ENCODE measurements at places on chromosomes 2 and 18.

DNA sequence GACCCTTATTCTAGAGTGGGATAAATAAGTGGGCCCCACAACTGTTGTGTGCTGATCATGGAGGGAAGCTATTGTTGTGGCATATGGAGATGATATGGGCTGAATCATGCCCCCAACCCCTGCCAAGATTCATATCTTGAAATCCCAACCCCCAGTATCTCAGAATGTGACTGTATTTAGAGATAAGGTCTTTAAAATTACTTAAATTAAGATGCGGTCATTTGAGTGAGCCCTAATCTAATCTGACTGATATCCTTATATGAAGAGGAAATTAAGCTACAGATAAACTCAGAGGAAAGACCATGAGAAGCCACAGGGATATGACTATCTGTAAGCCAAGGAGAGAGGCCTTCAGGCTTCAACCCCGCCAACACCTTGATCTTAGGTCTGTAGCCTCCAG lies 188.3 kb upstream of the RND3 start:
- DNase-seq, result no peak
- H3K4me1 ChIP-seq, result no peaks in the 10 kb centered on the region
- no peak overlapping the region for H3K4me3 ChIP-seq
- no peaks in the 10 kb centered on the region for H3K27me3 ChIP-seq

- H3K27ac ChIP-seq, result peak overlapping the region; percentile 95
- H3K36me3 ChIP-seq, result no peaks in the 10 kb centered on the region
- no peaks in the 10 kb centered on the region for H3K27me3 ChIP-seq
- peaks cover 17% of the 10 kb centered on the region for H3K4me1 ChIP-seq
- H3K4me3 ChIP-seq, result no peak overlapping the region
These were observed 19.4 kb downstream of the TEX44 start for GRCh38 chr2:231612109-231612455.

- H3K27ac ChIP-seq, result no peak overlapping the region
- no peak overlapping the region for H3K4me3 ChIP-seq
- peaks cover 5% of the 10 kb centered on the region for H3K27me3 ChIP-seq
- H3K4me1 ChIP-seq, result no peaks in the 10 kb centered on the region
These were observed 388.9 kb downstream of the SETBP1 start for GRCh38 chr18:45069546-45069945.

GRCh38 chr2:226660124-226660523 lies 139.5 kb downstream of the IRS1 start:
- H3K27me3 ChIP-seq, result peaks cover 11% of the 10 kb centered on the region
- H3K4me3 ChIP-seq, result no peak overlapping the region
- H3K4me1 ChIP-seq, result peaks cover 2% of the 10 kb centered on the region
- H3K27ac ChIP-seq, result peak overlapping the region; percentile 19

DNA sequence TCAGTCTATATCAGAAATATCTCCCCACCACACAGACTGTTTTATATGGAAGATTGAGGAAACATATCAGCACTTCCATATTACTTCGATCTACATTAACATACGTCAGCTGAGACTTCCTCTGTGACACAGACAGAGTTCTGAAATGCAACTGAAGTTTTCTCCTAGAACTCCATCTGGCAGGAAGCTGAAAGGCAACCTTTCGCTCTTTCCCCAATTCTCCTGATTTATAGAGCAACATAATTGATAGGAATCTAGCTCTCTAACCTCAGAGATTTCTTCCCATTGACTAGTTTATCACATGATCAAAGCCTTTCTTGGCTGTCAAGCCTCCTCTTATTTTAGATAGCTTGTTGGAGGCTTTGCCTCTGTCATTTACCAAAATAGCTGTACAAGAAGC lies 806.7 kb upstream of the CHAC2 start:
- DNase-seq, result no peak
- H3K4me3 ChIP-seq, result no peak overlapping the region
- H3K4me1 ChIP-seq, result peaks cover 3% of the 10 kb centered on the region
- no peak overlapping the region for H3K27ac ChIP-seq
- no peaks in the 10 kb centered on the region for H3K27me3 ChIP-seq

- H3K36me3 ChIP-seq, result no peaks in the 10 kb centered on the region
- H3K4me3 ChIP-seq, result no peak overlapping the region
- DNase-seq, result no peak
- no peak overlapping the region for H3K27ac ChIP-seq
- H3K27me3 ChIP-seq, result peaks cover 57% of the 10 kb centered on the region
These were observed 7.4 kb downstream of the SKOR2 start for GRCh38 chr18:47244086-47244485.

GRCh38 chr18:9563331-9563730 lies 51.0 kb downstream of the PPP4R1 start:
- DNase-seq, result no peak
- H3K27ac ChIP-seq, result no peak overlapping the region
- peaks cover 7% of the 10 kb centered on the region for H3K4me1 ChIP-seq
- no peak overlapping the region for H3K4me3 ChIP-seq
- H3K27me3 ChIP-seq, result no peaks in the 10 kb centered on the region

GRCh38 chr18:22466608-22467395 lies 49.1 kb upstream of the CTAGE1 start:
- no peak for DNase-seq
- H3K36me3 ChIP-seq, result no peaks in the 10 kb centered on the region
- no peaks in the 10 kb centered on the region for H3K4me1 ChIP-seq
- H3K27me3 ChIP-seq, result no peaks in the 10 kb centered on the region
- H3K27ac ChIP-seq, result no peak overlapping the region

- H3K27me3 ChIP-seq, result peaks cover 53% of the 10 kb centered on the region
- H3K36me3 ChIP-seq, result peaks cover 2% of the 10 kb centered on the region
- DNase-seq, result no peak
- H3K4me1 ChIP-seq, result no peaks in the 10 kb centered on the region
These were observed 263.4 kb downstream of the SH3BP4 start for GRCh38 chr2:235215248-235215647.

DNA sequence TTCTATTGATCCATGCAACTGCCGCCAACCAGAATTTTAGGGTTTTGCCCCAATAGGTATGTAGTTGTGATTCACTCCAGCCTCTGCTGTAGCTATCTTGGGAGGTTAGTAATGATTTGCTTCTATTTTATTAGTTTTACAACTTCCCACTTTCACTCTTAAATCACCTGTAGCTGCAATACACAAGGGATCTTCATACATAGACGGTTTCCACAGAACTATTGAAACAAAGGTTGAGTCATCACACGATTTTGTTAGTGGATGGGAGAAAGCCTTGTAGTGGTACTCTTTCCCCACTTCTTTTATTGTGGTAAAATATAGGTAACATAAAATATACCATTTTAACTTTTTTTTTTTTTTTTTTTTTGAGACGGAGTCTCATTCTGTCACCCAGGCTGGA lies 104.2 kb upstream of the SPRED2 start:
- no peak overlapping the region for H3K27ac ChIP-seq
- no peaks in the 10 kb centered on the region for H3K36me3 ChIP-seq
- H3K4me1 ChIP-seq, result peaks cover 2% of the 10 kb centered on the region
- no peak for DNase-seq
- no peak overlapping the region for H3K4me3 ChIP-seq
- peaks cover 56% of the 10 kb centered on the region for H3K27me3 ChIP-seq

DNA sequence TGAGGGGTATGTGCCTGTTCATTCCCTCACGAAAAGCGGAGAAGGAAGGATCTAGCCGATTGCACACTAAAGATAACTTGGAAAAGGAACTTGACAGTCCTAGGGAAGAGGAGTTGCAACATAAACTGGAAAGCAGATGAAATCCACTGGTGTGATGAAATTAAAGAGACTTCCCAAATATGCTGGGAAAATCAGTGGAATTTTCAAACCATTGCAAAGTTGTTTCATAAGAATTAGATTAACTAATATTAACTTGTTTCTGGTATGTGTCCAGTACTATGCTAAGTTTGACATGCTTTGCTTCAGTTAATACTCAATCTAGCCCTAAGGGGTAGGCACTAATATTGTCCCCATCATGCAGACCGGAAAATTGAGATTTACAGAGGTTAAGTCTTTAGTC lies 222.7 kb downstream of the IKZF2 start:
- DNase-seq, result no peak
- no peaks in the 10 kb centered on the region for H3K4me1 ChIP-seq
- no peak overlapping the region for H3K4me3 ChIP-seq
- no peaks in the 10 kb centered on the region for H3K36me3 ChIP-seq
- no peak overlapping the region for H3K27ac ChIP-seq

- H3K4me1 ChIP-seq, result no peaks in the 10 kb centered on the region
- H3K27me3 ChIP-seq, result peaks cover 15% of the 10 kb centered on the region
- H3K36me3 ChIP-seq, result no peaks in the 10 kb centered on the region
- no peak overlapping the region for H3K27ac ChIP-seq
- H3K4me3 ChIP-seq, result no peak overlapping the region
These were observed 177.7 kb downstream of the MREG start for GRCh38 chr2:215835657-215836056.

- no peaks in the 10 kb centered on the region for H3K4me1 ChIP-seq
- no peak overlapping the region for H3K27ac ChIP-seq
- DNase-seq, result no peak
- no peak overlapping the region for H3K4me3 ChIP-seq
- no peaks in the 10 kb centered on the region for H3K36me3 ChIP-seq
- peaks cover 43% of the 10 kb centered on the region for H3K27me3 ChIP-seq
These were observed 86.0 kb downstream of the OSBPL6 start for GRCh38 chr2:178280244-178280852.

DNA sequence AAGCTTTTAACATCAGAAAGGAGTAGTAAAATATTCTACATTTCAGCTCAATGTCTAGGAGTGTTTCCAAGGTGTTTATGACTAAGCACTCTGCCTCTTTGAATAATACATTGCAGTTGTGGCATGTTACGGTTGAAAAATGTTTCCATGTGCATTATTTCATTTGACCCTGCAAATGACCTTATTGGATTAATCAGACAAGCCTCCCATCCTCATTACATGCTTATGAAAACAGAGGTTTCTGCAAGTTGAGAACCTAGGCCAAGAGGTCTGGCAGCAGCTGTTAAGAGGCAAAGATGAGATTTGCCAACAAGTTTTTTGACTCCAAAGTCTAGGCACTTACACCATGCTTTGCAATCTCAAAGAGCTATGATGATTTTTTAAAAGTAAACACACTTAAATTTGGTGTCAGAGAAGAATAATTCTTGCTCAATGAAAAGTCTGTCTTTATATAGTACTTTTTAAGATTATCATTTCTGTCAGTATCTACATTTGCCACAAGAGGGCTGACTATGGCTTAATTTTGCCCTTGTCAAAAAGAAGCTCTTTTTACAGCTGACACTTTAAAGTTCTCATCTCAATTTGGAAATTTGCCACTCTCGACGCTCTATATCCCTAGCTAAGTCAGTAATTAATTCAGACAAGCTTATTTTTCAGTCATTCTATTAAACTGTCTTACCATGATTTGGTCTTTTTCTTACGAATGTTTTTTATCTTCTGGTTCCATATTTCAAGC lies 260.6 kb downstream of the PAX3 start:
- H3K36me3 ChIP-seq, result no peaks in the 10 kb centered on the region
- H3K27me3 ChIP-seq, result no peaks in the 10 kb centered on the region
- H3K27ac ChIP-seq, result no peak overlapping the region
- H3K4me1 ChIP-seq, result no peaks in the 10 kb centered on the region
- DNase-seq, result no peak

- H3K36me3 ChIP-seq, result peaks cover 8% of the 10 kb centered on the region
- no peak overlapping the region for H3K27ac ChIP-seq
- H3K4me1 ChIP-seq, result no peaks in the 10 kb centered on the region
- H3K27me3 ChIP-seq, result peaks cover 14% of the 10 kb centered on the region
These were observed 294.9 kb downstream of the EIPR1 start for GRCh38 chr2:3082705-3083104.

Data from T-helper 17 cell (primary cell).